ENCODE measurements at places on chromosomes 1 and 21.

GRCh38 chr1:113657556-113658063, 101.7 kb downstream of the PHTF1 start:
- DNase-seq, result no peak

GRCh38 chr1:101154547-101154946, 82.3 kb upstream of the S1PR1 start:
- no peak for DNase-seq

GRCh38 chr1:240538776-240539430, 73.1 kb downstream of the GREM2 start:
- no peak for DNase-seq

- no peak for DNase-seq
Observed at GRCh38 chr1:23463286-23463685, 20.7 kb downstream of the ASAP3 start.

DNA sequence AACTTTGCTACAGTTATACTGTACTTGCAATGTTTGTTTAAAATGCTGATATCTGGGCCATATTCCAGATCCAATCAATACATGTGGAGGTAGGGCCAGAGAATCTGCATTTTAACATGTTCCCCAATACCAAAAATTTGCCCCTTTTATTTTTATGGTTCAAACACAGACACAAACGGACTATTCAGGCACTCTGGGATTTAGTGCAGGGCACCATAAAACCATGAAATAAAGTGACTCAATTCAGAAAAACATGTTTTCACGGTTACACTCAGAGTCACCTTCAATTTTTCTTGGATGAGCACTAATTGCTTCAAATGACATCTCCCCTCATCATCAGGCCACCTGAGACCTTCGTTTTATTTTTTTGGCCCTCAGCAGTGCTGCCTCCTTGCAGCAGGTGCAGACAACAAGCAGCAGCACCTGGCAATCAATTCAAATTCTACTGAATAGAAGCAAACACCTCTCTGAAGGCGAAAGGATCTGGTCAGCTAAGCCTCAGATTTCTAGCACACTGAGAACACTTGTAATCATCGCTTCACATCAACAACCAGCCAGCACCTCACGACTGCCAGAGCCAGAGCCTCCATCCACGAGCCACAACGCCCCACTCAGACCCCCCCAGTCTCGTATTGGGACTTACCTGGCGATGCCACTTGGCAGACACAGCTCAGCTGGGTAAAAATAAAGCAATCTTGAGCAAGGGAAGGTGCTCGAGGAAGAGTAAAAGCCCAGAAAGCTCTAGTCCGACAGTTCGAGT, 1.1 kb downstream of the ERO1B start:
- no peak for DNase-seq

GRCh38 chr1:12136916-12137610, 29.7 kb upstream of the TNFRSF1B start:
- DNase-seq, result no peak

GRCh38 chr1:234197839-234198238, 175.4 kb upstream of the COA6 start:
- no peak for DNase-seq

- DNase-seq, result no peak
Observed at GRCh38 chr1:204299814-204300365, 59.8 kb downstream of the PLEKHA6 start.

DNA sequence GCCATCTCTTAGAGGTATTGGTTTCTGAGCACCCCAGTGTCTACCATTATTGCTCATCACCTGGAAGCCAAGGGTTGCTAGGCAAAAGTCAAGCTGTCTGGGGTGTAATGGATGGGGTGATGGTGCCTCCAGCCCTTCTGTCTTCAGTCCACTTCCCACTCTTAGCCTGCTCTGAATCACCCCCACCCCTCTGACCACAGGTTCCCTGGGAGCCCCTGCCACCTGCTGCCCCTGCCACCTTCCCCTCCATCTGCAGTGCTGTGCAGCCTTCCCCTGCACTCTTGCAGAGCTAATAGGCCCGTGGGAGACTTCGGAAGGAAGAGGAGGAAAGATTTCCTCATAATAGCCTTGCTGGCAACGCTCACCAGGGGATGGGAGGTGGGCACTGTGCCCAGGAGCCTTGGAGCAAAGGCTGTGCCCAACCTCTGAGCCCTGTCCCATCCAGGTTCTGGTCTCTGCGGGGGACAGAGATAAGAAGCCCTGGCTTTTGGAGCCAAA, 35.5 kb downstream of the CAPN2 start:
- no peak for DNase-seq

- no peak for DNase-seq
Observed at GRCh38 chr1:43134068-43134467, 38.0 kb downstream of the EBNA1BP2 start.

- no peak for DNase-seq
Observed at GRCh38 chr1:163337631-163338030, 15.9 kb downstream of the NUF2 start.

- DNase-seq, result no peak
Observed at GRCh38 chr1:24621121-24621520, 22.0 kb upstream of the SRRM1 start.

- DNase-seq, result no peak
Observed at GRCh38 chr1:26022404-26022779, 817 bp downstream of the EXTL1 start.

DNA sequence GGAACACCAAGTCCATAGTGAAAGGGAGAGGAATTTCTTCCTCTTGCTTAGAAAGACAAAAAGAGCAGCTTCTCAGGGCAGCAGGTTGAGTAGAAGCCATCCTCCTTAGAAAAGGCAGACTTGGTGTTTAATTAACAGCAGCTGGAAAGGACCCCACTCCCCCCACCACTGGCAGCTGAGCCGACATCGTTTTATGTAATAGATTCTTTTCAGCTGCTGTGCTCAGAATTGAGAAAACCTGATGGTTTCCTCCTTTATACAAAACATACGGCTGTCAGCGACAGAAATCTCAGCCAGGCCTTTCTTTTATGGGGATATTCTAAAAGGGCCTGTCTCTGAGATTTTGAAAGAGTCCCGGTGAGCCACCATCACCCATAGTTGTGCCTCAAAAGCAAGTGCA, 49.9 kb downstream of the MAN1C1 start:
- DNase-seq, result no peak

GRCh38 chr1:41560931-41561330, 76.4 kb upstream of the EDN2 start:
- no peak for DNase-seq

GRCh38 chr1:22332795-22333499, 118.7 kb upstream of the ZBTB40 start:
- no peak for DNase-seq

DNA sequence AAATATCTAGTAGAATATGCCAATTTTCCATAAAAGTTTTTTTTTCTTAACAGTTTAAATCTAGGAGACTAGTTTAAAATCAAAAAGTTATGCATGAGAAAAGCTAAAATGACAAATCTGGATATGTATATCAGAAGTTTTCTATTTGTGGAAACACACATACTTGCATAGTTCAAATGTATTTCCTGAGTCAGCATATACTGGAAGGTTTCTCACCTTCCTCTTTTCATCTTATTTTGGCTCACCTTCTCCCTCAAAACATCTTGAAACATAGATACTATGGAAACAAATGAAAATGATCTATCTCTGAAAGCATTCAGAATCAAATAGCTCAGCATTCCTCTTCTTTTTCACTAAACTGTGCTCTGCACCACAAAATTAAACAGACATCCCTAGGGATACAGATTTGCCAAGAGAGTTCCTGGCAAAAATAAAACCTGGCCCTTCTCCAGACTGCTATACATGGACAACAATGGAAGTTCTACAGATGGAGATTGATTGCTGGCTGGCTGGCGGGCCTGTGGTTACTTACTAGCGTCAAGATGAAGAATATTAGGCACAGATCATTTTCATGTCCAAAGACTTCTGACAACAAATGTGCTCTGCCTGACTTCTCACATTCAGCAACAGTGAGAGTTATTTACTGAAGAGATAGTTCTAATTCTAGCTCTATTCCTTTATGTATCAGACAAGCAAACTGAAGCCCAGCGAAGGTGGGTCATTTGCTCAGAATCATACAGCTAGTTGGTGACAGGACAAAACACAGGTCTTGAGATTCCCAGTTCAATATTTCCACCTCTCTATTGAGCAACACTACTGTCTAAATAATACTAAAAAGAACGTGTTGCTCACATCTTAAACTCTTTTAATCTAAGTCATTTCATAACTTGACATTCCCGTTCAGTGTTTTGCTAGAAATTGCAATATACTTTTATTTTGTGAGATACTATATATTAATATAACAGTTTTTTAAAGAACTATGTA, 26.6 kb downstream of the DIPK1A start:
- DNase-seq, result no peak

- DNase-seq, result no peak
Observed at GRCh38 chr1:47409311-47410067, 6.6 kb upstream of the FOXE3 start.

DNA sequence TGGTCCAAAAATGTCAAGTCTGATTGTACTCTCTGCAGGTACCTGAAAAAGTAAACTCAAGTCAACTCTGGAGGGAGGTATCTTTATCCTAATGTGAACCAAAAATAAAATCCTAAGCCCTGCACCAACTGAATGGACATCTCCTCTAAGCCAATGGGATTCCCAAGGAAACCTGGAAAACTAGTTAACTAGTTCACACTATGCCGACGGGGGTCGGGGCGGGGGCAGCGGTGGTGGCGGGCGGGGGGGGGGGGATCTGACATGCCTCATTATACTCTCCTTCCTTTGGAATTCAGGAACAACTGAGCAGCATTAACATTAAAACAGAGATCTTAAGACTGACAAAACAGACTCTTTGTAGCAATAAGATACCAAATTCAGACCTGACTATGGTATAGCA, 452.6 kb upstream of the CAMK1G start:
- no peak for DNase-seq

DNA sequence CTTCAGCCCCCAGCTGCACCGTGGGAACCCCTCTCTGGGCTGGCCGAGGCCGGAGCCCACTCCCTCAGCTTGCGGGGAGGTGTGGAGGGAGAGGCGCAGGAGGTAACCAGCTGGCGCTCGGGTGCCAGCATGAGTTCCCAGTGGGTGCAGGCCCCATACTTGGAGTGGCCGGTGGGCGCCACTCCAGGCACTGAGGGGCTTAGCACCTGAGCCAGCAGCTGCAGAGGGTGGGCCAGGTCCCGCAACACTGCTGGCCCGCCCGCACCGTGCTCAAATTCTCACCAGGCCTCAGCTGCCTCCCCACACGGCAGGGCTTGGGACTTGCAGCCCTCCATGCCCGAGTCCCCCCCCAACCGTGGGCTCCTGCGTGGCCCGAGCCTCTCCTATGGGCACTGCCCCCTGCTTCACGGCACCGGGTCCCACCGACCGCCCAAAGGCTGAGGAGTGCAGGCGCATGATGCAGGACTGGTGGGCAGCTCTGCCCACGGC, 47.2 kb downstream of the LRRC53 start:
- no peak for DNase-seq

- no peak for DNase-seq
Observed at GRCh38 chr1:231674575-231674974, 48.0 kb downstream of the DISC1 start.

DNA sequence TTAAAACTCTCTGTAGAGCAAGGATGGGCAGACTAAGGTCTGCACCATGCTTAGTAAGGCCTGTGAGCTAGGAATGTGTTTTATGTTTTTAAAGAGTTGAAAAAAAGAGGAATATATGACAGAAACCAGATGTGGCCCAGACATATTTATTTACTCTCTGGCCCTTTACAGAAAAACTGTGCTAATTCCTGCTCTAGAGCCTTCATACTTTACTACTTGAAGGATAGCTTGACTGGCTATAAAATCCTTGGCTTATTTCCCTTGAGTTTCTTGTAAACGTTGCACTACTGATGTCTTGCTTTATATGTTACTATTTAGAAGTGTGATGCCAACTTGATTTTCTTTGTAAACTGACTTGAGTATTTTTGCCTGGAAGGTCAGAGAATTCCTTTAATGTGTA, 33.5 kb downstream of the CTBS start:
- DNase-seq, result no peak

GRCh38 chr1:16224472-16224871, 12.0 kb upstream of the ARHGEF19 start:
- DNase-seq, result peak; percentile 92

GRCh38 chr1:156618853-156619581, at the start of gene HAPLN2:
HAPLN2 (plus strand) TSS chr1:156619415; CDS start chr1:156623491, 4,076 bp downstream.
- no peak for DNase-seq

DNA sequence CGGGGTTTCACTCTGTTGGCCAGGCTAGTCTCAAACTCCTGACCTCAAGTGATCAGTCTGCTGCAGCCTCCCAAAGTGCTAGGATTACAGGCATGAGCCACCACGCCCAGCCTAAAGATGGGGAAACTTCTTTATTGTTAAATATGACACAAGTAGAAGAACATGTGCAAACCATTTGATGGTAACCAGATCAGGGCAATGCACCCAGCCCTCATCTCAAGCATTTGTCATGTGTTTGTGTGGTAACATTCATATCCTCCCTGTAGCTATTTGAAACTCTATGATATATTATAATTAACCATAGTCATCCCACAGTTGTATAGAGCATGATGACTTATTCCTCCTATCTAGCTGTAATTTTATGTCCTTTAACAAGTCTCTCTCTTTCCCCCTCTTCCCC, 119.5 kb upstream of the TMPRSS2 start:
- no peak for DNase-seq

DNA sequence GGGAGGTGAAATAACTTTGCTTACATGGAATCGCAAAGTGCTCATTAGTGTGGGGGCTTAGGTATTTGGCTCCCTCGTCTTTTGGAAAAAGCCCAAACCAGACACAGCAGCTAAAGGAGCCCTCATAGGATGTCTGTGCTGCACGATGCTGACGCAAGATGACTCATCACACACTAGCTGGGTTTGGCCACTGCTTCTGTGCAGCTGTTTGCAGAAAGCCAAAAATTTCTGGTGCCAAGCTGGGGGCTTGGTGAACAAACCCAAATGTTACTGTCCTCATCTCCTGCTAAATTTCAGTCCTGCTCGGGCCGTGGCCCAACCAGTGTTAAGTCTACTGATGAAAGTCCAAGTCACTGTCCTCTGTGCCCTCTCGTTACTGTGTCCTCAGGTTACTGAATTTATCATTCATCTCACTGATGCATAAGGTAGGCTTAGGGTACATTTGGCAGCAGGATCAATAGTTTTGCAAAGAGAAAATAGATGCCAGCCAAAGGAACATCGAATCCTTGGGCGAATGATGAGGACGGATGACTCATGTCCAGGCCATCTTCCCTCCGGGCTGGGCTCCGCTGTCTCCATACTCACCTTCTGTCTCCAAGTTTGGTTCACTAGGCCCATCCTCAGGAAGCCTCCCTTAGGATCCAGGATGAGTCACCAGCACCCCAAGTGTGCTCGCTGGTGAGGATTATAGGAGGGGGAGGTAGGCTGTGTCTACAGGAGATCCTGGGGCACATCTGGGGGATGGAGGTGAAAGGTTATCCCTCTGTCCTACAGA, 177.7 kb downstream of the ADSS2 start:
- DNase-seq, result no peak
